LHCN-M2 (cell line): ENCODE measurements at places on chromosomes 3 and 15. TPM values are rescaled to one million over a fixed set of nuclear protein-coding genes. Genes with fewer than 3 reads are reported as not detected.
A peak's percentile ranks its signal among the peaks of the same experiment; 100 is the strongest.

STRIT1 gene
- total RNA-seq: not detected in 2 replicates

DNA sequence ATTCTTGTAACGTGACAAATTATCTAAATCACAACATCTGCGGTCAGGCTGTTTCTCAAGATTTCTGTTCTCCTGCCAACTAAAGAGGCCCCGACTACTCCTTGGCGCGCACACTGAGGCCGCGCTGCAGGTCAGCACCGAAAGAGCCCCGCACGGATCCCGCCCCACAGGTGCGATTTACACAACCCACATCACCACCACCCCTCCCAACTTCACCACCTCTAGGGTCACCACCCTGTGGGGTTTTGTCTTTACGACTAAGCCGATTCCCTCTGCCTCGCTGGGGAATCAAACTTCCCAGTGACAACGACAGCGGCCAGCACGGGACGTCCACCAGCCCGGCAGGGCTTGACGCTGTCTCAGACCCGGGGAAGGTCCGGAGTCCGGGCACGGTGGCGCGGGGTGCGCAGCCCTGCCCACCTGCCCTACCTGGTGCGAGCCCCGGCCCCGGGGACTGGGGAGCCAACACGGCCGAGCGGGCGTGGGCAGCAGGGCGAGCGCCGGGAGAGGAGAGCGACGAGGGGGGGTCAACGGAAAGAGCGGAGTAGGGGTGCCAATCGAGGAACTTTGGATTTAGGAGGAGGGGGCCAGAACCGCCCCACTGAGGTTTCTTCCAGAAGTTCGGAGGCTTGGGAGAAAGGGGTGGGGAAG lies 764 bp downstream of the UACA start:
- DNase-seq: peak; percentile 44

- no peak for DNase-seq
Observed at GRCh38 chr3:171860830-171861535, 17.8 kb downstream of the TMEM212 start.

- DNase-seq: peak; percentile 70
Observed at GRCh38 chr15:88454867-88455810, 12.0 kb downstream of the MRPL46 start.

DNA sequence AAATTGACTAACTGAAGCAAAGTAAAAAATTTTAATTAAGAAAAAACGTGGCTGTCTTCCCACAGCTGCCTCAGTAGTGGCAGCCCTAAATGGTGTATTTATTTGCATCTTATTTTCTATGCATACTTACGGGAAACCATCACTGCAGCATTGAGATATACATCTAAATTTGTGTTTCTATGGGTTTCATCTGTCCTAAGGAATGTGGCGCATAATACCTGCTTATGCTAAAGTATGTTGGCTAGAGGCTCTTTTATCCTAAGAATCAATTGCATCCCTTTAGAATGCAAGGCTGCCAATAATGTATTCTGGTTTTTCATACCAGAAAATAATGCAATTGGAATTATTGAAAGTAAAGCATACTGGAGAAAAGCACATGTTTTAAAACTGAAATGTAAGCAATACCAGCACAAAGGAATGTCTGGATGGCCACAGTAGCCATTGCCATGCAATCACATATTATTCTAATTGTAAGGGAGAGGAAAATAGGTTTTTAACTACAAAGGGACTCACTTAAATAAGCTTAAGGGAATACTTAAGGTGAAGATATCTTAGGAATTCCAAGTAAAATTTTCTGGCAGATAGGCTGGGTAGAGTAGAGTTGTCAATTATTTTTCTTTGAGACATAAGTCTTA lies 834.5 kb upstream of the NECTIN3 start:
- no peak for DNase-seq
